Activated CD4-positive, alpha-beta T cell treated with anti-CD3 and anti-CD28 coated beads for 4 hours (primary cell): ENCODE measurements at places on chromosomes 11 and 22.
A peak's percentile ranks its signal among the peaks of the same experiment; 100 is the strongest.

DNA sequence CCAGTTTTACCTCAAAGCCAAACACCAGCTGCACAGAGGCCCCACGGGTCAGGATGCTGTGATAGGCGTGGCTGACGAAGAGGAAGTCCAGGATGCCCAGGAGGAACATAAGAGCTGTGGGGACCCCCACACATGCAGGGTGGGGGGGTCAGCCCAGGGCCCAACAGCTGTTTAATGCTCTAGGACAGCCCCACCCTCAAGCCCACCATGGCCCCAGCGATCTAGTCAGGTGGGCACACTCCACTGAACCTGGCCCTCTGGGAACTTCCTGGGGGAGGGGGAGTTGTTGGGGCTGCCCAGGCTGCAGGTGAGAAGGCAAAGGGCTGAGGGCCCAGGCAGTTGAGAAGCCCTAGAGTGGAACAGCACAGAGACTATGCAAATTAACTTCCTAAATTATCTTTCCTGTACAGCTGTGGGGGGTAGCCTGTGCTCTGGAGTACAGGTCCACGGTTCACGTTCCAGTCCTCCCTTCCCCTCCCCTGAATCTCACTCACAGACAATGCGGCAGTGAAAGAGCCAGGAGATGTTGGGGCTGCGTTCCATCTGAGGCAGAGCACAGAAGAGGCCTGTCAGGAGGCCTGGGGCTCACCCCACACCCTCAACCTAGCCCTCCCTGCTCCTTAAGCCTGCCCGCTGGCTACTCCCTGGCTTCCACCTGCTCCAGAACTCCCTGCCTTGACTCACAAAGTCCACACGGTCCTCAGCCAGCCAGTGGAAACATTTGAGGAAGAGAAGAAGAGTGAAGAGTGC lies 1.9 kb downstream of the SYVN1 start:
- DNase-seq = no peak

GRCh38 chr11:26976389-26976788 lies 17.5 kb upstream of the FIBIN start:
- no peak for DNase-seq

- peak; percentile 40 for DNase-seq
These were observed 936 bp downstream of the BRD1 start for GRCh38 chr22:49826603-49827270.

DNA sequence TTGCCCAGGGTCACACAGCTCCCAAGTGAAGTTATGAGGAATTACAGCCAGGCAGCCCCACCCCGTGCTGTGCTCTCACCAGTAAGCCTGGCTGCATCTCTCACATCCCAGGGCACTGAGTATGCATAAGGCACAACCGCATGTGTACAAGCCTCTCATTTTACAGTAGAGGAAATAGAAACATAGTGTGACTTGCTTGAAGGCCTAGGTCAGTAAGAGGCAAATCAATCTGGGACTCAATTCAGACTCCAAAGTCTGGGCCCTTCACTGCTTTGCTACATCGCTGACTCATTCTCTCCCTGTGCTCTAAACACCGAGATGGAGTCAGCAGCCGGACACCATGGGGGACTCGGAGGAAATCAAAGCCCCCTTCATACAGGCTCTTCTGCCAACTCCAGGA lies 7.9 kb downstream of the ABTB2 start:
- no peak for DNase-seq

DNA sequence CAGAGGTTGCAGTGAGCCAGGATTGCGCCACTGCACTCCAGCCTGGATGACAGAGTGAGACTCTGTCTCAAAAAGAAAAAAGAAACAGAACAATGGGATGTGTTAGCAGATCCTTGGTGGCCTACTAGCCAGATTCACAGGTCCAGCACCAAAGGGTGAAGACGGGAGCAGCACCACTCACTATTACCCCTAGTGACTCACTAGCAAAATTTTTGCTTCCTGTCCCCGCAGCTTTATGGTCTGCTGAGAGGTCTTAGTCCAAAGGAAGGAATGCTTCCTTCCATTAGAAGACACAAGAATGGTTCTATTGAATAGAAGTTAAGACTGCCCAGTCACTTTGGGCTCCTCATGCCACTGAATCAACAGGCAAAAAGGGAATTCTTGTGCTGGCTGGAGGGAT lies 35.9 kb upstream of the NUP50 start:
- DNase-seq = no peak

- no peak for DNase-seq
These were observed 3.7 kb downstream of the PPM1F start for GRCh38 chr22:21948824-21949568.

- no peak for DNase-seq
These were observed 110.5 kb downstream of the ATG16L2 start for GRCh38 chr11:72924568-72925190.

DNA sequence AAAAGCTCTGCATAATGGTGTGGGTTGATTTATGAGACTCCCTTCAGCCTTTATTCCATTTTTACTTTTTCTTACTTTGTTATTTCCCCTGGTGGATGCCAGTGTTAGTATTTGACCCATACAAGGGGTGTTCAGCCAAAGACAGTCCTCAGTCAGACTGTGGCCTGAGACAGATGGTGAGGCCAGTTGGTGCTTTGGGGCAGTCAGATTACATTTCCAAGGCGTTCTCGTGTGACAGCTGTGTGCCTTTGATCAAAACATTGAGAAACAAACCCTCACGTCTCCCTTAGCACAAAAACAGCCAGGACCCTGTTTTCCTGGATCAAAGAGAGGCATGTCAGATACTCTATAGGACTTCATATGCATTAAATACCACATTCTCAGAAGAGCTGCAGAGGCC lies 31.3 kb upstream of the SLN start:
- DNase-seq = no peak

GRCh38 chr11:63445720-63446119 lies 45.2 kb downstream of the PLAAT5 start:
- no peak for DNase-seq

DNA sequence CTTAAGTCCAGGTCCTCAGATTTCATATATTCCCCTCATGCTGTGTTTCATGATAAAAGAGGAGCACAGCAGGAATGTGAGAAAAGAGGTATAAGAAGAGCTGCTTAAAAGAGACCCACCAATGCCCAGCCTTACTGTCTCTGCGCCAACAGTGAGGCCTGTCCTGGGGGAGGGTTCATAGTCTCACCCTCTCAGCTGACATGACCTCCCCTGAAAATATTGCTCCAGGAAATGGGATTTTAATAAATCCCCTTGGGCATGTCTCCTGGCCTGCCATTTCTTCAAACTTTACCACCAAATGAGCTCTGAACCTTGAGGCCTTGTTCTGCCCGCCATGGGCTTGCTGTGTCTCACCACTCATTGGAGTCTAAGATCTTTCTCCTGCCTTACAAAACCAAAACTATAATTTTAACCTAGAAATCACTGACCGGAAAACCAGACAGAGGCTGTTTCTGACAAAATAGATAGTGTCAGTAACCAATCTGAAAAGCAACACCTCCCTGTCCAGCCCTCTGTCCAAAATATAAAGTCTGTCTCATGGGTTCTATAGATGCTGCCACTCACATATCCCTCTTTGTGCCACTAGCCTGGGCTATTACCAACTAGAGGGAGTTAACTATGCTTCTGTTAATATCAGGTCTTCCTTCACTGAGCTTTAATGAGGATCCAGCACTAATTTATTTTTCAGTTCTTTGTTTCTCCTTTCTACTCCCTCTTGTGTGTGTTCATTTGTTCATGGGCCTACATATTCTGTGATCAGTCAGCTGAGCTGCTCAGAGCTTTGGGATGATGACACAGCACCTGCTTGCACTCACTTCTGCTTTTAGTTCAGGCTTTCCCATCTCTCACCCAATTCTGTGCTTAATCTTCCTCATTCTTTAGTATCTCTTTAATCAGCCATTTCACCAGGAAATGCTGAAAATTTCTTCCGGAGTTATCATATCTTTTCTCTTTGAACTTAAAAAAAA lies at the start of gene OR2AG2:
Gene OR2AG2, minus strand, starts transcription at position 51 of the 968 bp plus-strand sequence. CDS start 3,019 bp downstream, outside the sequence.
- DNase-seq = no peak

DNA sequence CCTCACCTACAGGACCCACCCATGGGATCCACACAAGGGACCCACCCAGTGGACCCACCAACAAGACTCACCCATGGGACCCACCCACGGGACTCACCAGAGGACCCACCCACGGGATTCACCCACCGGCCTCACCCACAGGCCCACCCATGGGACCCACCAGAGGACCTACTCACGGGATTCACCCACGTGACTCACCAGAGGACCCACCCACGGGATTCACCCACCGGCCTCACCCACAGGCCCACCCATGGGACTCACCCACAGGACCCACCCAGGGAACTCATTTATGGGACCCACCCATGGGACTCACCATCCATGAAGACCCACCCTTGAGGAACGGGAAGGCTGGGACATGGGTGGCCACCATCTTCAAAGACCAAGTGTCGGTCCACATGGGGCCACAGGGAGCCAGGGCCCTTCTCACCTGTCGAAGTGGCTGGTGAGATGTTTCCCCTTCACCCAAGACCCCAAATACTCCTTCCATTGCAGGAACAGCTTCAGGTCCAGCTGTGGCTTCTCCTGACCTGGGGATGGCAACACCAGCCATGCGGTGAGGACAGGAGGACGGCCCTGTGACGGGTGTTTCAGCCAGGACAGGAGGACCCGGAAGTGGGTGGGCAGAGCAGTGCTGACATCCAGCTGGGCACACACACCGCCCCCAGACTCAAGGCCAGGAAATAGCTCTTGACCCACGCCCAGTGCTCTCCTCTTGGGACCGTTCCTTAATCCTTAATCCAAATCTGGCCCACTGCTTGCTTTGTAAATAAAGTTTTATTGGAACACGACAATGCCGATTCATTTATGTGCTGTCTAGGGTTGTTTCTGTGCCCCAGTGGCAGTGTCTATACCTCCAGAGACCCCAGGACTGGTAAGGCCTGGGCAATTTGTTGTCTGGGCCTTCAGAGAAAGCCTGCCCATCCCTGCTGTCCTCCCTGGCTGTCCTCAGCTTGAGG lies 1005.1 kb downstream of the BRD1 start:
- DNase-seq = no peak

- no peak for DNase-seq
These were observed 94.0 kb upstream of the SEZ6L start for GRCh38 chr22:26075251-26075650.

- DNase-seq = no peak
These were observed 102.4 kb downstream of the ARHGAP42 start for GRCh38 chr11:100789500-100789899.

DNA sequence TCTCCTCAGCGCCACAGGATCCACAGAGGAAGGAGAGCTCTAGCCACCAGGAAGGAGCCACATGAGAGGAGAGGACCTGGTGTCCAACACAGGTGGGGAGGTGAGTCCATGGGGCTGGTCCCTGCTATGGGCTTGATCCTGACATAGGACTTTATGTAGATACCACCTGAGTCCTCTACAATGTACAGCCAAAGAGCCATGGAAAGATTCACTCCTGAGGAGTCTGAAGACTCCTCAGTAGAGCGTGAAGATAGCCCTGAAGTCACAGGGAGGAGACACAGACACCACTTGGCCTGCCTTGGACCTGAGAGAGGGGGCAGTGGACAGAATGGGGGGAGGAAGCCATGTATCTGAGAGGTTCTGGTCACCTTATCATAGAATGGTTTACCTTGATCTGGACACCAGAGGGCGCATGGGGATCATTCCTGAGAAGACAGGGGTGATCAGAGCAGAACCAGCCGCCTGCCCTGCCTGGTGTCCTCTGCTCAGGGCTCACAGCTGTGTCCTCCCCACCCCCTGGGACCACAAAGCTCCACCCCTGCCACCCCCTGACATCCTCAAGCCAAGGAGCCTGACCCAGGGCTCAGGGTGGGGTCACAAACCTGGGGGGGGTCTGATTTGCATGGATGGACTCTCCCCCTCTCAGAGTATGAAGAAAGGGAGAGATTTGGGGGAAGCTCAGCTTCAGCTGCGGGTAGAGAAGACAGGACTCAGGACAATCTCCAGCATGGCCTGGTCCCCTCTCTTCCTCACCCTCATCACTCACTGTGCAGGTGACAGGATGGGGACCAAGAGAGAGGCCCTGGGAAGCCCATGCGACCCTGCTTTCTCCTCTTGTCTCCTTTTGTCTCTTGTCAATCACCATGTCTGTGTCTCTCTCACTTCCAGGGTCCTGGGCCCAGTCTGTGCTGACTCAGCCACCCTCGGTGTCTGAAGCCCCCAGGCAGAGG lies 77.0 kb downstream of the ZNF280B start:
- peak; percentile 45 for DNase-seq

DNA sequence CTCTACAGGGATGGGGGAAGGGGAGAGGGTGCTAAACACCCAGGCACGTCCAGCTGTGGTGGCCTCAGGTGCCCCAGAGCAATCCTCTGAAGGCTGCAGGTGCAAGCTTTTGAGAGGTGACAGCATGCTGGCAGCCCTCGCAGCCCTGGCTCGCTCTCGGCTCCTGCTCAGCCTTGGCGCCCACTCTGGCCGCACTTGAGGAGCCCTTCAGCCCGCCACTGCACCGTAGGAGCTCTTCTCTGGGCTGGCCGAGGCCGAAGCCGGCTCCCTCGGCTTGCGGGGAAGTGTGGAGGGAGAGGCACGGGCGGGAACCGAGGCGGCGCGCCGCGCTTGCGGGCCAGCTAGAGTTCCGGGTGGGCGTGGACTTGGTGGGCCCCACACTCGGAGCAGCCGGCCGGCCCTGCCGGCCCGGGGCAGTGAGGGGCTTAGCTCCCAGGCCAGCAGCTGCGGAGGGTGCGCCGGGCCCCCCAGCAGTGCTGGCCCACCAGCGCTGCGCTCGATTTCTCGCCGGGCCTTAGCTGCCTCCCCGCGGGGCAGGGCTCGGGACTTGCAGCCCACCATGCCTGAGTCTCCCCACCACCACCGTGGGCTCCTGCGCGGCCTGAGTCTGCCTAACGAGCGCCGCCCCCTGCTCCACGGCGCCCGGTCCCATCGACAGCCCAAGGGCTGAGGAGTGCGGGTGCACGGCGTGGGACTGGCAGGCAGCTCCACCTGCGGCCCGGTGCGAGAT lies 112.1 kb downstream of the TRIM29 start:
- no peak for DNase-seq

DNA sequence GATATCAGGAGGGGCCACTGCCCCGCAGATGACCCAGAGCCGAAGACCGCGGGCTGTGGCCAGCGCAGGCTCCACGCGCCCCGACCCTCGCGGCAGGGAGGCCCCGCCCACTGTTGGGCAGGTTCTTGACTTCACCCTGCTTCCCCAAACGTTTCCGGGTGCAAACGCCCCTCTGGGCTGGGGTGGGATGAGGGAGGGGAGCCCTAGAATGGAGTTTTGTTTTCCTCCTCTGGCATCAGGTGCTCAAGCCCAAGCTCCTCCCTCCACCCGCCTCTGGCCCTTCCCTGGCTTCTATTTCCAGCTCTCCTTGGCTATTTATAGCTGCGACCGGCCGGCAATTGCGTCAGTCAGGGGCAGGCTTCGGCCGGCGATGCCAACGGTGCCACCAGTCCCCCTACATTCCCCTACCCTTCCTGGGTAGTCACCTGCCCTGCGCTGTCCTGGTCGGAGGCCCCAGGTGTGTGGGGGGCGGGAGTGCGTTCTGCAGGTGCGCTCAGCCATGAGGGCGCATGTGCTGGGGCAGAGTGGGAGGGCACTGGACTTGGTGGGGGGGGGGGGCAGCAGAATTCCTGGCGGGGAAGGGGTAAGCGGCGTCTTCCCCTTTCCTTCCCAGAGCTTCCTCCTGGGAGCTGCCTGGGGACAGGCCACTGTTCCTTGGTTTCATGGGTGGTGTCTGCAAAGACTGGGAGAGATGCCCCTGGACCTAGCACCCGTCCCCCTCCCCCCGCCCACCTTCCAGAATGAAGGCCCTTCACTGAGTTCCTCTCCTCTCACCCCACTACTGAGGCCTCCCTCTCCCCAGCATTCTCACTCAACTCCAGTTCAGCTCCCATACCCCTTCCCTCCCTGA lies 23.6 kb downstream of the DUSP8 start:
- no peak for DNase-seq
